Left lobe of liver (tissue), 2 donors: ENCODE measurements at places on chromosomes 3 and 15. TPM values are rescaled to one million over a fixed set of nuclear protein-coding genes. Genes with fewer than 3 reads are reported as not detected.

The TMEM39A gene
- total RNA-seq: 23.4 TPM

The RGMA gene
- total RNA-seq: 0.33 TPM

The LNP1 gene
- 2.1 TPM for total RNA-seq

The REC114 gene
- total RNA-seq: not detected

The THPO gene
- 8.5 TPM for total RNA-seq
